A549 treated with RU486 at 1 μM for 4 hours (cell line): ENCODE measurements at places on chromosomes 12 and 14. TPM values are rescaled to one million over a fixed set of nuclear protein-coding genes. Genes with fewer than 3 reads are reported as not detected.

IL26 gene
- not detected in 5 replicates for total RNA-seq

ALDH1L2 gene
- 1.9 to 3.7 TPM (median 3.1 TPM) in 5 replicates for total RNA-seq

PIANP gene
- 0.51 to 1.1 TPM (median 0.81 TPM) in 5 replicates for total RNA-seq

NGB gene
- not detected in 5 replicates for total RNA-seq

RHOF gene
- 163 to 224 TPM (median 192 TPM) in 5 replicates for total RNA-seq

RPGRIP1 gene
- 0.07 to 0.71 TPM (median 0.23 TPM) in 5 replicates for total RNA-seq

OR6C76 gene
- total RNA-seq: not detected in 5 replicates

FSCB gene
- not detected in 5 replicates for total RNA-seq

ZDHHC22 gene
- 0.11 to 0.26 TPM (median 0.20 TPM) in 5 replicates for total RNA-seq

OR10G2 gene
- not detected in 5 replicates for total RNA-seq

PTPRB gene
- 0.69 to 1.1 TPM (median 0.86 TPM) in 5 replicates for total RNA-seq

MUCL1 gene
- not detected in 5 replicates for total RNA-seq

TMEM132D gene
- total RNA-seq: not detected in 5 replicates
